ENCODE measurements at places on chromosomes 1 and 21.

DNA sequence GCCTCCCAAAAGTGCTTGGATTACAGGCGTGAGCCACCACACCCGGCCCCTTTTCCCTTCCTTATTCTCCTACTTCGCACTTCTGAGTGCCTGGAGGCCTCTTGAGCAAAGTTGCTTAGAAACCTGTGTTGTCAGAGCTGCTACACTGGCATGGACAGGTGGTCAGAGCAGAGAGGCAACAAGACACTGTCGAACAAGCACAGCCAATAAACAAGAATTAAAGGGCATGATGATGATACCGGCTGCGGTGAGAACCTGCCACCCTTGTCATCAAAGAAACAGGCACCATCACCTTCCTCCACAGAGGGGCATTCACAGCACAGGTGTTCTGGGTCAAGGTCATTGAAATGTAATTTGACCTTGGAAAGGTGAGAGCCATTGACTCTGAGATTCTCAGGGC is 23.3 kb downstream of the STUM start:
- no peak for DNase-seq

DNA sequence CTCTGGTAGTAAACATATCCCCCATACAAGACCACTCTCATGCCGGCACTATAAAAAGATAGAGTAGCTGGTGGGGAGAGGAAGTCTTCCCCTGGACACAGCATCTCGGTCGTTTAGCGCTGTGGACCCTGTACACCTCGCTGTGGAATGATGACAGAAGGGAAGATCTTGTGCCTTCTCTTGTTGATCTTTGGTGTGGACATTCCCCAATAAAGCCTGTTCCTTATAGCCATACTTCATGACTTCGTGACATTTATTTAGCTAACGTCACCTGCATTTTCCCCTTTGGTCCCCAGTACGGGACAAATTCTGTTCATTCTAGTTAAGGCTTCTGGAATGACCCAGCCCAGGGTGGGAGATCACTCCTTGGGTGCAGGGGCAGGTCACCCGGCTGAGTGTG is 24.9 kb upstream of the MAP10 start:
- DNase-seq: no peak

GRCh38 chr1:219215477-219215876 is 41.8 kb downstream of the LYPLAL1 start:
- DNase-seq: no peak

DNA sequence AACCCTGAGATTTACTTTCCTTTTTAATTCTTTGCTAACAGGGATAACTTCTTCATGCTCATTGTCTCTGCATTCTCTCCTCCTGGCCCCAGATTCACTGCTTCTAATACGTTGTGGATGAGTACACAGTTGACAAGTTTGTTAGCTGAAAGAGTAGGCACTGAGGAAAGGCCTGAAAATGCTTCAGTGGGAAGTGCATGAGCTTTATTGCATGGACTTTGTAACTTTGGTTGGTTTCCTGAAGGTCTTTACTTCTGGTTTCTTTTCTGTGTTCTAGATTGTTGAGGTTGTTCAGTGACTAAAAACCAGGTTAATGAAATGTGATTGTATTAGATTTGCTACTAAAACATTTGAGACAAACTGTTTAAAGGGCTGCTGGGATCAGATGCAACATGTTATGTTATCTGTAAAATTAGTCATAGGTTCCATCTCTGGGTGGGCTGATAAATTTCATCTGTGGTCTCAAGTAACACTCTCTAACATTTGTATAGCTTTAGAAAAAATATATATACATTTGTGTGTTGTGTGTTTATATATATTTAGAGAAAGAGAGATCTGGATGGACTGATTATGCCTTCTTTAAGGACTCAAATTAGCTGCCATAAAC is 19.1 kb downstream of the LRIG2 start:
- no peak for DNase-seq

- no peak for DNase-seq
Observed at GRCh38 chr1:204426971-204427701, 15.5 kb upstream of the PPP1R15B start.

DNA sequence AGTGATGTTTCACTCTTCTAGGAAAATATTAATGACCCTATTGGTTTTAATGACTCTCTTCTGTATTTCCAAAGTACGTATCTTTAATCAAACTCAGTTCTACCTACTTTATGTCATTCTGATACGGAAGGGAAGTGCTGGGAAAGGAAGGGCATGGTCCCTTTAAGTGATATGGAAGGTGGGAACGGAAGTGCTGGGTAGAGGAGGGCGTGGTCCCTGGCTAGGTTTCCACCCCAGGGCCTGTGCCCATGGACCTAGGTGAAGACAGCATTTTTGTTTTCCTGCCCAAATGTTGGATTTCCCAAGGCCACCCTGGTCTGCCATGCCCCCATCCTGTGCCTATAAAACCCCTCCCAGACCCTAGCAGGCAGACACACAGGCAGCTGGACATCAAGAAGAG is 24.0 kb downstream of the RGS4 start:
- no peak for DNase-seq
